ENCODE measurements at places on chromosomes 12 and 14. TPM values are rescaled to one million over a fixed set of nuclear protein-coding genes. Genes with fewer than 3 reads are reported as not detected.

SYT1 gene
- not detected for total RNA-seq

SEC23A gene
- total RNA-seq = 59.1 TPM

PTCSC3 gene
- total RNA-seq = not detected

ABHD4 gene
- total RNA-seq = 8.4 TPM

IKZF4 gene
- 12.0 TPM for total RNA-seq

GDF3 gene
- not detected for total RNA-seq

CMA1 gene
- not detected for total RNA-seq

LAG3 gene
- total RNA-seq = 78.2 TPM

ESR2 gene
- not detected for total RNA-seq

KRT1 gene
- not detected for total RNA-seq

ANKRD33 gene
- total RNA-seq = not detected

FOS gene
- 25.3 TPM for total RNA-seq

CLEC14A gene
- total RNA-seq = not detected

RND1 gene
- total RNA-seq = 3.4 TPM

CIROP gene
- not detected for total RNA-seq

LALBA gene
- not detected for total RNA-seq

PCNX1 gene
- 156 TPM for total RNA-seq

SLC5A8 gene
- total RNA-seq = not detected

FAM161B gene
- 3.8 TPM for total RNA-seq

FOXN4 gene
- not detected for total RNA-seq

PPP1R36 gene
- not detected for total RNA-seq

COX8C gene
- total RNA-seq = not detected

CEBPE gene
- total RNA-seq = not detected

TOMM20L gene
- total RNA-seq = not detected

TRMT5 gene
- total RNA-seq = 15.0 TPM
